ENCODE measurements at places on chromosomes 12 and 14. TPM values are rescaled to one million over a fixed set of nuclear protein-coding genes. Genes with fewer than 3 reads are reported as not detected.

GRCh38 chr12:41418586-41418985 lies 230.5 kb downstream of the PDZRN4 start:
- DNase-seq, result no peak

- peak; percentile 40 for DNase-seq
Observed at GRCh38 chr12:122123051-122123760, 44.6 kb downstream of the MLXIP start.

GRCh38 chr14:101074196-101075024 lies 170.9 kb upstream of the RTL1 start:
- no peak for DNase-seq

GRCh38 chr12:71872972-71873371 lies 33.4 kb downstream of the TBC1D15 start:
- DNase-seq, result no peak

GRCh38 chr12:67534681-67535080 lies 113.9 kb upstream of the DYRK2 start:
- no peak for DNase-seq

Gene RNU7-1
- total RNA-seq, result not detected

Gene WNT1
- total RNA-seq, result not detected

Gene OLR1
- 1.2 TPM for total RNA-seq

DNA sequence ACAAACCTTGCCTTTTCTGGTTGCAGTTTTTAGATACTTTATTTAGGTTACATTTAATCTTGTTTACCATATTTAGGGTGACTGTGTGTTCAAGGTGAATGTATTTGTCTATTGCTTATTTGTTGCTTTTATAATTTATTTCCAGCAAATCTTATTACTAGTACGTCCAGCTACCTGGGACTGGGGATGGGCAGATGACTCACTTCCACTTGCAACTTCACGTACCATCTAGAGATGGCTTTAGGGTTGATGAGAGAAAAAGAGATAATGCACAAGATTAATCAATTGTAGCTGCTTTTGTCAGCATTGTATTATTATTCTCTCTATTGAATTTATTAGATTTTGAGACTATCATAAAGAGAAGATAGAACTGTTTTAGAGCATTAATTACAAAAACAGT lies 5.1 kb downstream of the MIPOL1 start:
- DNase-seq, result no peak

DNA sequence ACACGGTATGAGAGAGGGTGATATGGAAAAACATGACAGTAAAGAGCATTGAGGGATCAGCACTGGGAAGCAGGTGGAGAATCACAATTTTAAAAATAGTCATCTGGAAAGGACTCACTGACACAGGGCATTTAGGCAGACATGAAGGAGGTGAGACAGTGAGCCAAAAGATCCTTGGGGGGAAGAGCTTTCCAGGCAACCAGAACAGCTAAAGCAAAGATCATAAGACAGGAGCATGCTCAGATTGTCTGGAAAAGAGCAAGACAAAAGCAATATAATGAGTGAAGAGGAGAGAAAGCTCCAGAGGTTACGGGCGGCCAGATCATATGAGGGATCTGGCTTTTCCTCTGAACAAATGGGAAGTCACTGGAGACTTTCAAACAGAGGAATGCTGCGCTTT lies 63.9 kb downstream of the DENND5B start:
- no peak for DNase-seq

Gene ACSM4
- total RNA-seq, result not detected

DNA sequence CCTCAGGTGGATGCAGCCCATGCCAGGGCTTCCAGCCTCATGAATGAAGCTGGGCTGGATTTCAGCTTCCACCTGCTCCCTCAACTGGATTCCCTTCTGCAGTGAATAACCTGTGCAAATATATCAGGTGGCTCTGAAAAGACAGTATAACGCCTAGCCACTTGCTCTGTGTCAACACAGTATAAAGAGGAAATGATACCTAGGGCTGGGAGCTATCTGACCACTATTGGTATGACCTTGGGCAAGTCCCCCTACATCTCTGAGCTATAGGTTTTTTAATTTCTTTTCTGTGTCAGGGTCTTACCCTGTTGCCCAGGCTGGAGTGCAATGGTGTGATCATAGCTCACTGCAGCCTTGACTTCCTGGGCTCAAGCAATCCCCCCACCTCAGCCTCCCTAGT lies 19.8 kb downstream of the ISM2 start:
- no peak for DNase-seq

GRCh38 chr12:129075460-129076208 lies 222.4 kb downstream of the GLT1D1 start:
- no peak for DNase-seq

GRCh38 chr14:83419420-83419819 lies 1885.8 kb upstream of the SEL1L start:
- no peak for DNase-seq

Gene TAS2R43
- 23.7 TPM for total RNA-seq

Gene LRIG3
- 139 TPM for total RNA-seq

DNA sequence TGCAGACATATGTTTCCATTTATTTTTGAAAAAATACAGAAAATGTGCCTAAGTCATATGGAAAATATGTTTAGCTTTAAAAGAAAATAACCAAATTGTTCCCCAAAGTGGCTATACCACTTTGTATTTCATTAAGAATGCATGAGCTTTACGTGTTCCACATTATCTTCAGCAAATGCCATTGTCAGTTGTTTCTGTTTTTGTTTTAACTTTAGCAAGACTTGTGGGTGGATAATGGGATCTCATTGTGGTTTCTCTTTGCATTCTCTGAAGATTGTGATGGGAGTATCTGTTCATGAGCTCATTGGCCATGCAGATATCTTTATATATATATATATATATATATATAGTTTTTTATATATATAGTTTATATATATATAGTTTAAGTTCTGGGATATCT lies 181.5 kb downstream of the CCER1 start:
- no peak for DNase-seq

GRCh38 chr12:120740871-120741270 lies 15.2 kb downstream of the ACADS start:
- DNase-seq, result no peak

Gene NR1H4
- 3.2 TPM for total RNA-seq

DNA sequence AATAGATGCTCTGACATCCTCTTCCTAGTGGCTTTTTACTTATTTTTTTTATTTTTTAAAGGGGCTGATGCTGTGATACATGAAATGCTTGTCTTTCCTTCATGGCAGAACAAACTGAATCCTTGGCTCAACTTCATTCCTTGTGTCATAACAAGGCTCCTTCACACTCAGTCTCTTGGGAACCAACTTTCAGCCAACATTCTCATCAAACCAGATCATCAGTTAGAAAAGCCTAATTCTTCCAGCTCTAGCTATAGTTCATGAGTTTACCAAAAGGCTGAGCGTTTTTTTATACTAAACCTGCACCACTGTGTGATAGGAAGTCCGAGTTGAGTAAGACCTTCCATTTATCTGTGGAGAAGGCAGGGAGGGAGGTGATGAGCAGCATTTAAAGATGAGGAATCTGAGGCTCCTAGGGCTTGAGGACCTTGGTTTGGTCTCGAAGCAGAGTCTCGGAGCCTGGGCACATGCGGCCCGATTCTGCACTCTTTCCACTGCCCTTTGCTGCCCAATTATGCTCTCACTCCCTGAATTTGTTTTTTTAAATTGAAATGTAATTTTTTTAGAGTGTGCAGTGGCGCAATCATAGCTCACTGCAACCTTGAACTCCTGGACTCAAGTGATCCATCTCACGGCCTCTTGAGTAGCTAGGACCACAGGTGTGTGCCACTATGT lies 8.2 kb downstream of the GPRC5D start:
- DNase-seq, result no peak
